ENCODE measurements at places on chromosomes 2 and 18.

DNA sequence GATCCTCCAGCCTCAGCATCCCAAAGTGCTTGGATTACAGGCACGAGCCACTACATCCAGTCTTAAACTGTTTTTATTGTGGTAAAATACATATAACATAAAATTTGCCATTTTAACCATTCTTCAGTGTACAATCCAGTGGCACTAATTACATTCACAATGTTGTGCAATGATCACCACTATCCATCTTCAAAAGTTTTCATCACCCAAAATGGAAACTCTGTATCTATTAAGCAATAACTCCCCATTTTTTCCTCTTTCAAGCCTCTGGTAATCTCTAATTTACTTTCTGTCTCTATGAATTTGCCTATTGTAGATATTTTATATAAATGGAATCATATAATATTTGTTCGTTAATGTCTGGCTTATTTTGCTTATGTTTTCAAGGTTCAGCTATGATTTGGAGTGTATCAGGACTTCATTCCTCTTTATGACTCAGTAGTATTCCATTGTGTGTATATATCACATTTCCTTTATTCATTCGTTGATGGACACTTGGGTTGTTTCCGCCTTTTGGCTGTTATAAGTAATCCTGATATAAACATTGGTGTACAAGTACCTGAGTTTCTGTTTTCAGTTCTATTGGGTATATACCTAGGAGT, 71.8 kb downstream of the GFPT1 start:
- no peak for DNase-seq

- DNase-seq = no peak
Observed at GRCh38 chr18:24656050-24656449, 195.6 kb downstream of the HRH4 start.

DNA sequence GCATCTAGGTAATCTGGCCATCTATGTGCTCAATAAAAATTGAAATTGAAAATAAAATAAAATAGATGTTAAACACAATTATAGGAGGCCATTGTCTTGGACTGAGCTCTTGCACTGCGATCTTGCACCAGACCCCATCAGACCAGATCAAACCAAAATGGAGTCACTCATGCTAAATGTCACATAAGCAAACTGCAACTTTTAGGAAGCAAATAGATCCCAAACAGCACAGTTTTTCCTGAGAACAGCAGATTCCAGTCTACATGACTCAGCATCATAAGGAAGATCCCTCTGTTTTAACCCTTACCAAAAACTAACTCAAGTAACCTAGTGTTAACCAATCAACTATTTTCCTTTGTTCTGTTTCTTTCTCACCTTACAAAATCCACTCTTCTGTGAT, 57.7 kb upstream of the LRP1B start:
- DNase-seq = no peak

DNA sequence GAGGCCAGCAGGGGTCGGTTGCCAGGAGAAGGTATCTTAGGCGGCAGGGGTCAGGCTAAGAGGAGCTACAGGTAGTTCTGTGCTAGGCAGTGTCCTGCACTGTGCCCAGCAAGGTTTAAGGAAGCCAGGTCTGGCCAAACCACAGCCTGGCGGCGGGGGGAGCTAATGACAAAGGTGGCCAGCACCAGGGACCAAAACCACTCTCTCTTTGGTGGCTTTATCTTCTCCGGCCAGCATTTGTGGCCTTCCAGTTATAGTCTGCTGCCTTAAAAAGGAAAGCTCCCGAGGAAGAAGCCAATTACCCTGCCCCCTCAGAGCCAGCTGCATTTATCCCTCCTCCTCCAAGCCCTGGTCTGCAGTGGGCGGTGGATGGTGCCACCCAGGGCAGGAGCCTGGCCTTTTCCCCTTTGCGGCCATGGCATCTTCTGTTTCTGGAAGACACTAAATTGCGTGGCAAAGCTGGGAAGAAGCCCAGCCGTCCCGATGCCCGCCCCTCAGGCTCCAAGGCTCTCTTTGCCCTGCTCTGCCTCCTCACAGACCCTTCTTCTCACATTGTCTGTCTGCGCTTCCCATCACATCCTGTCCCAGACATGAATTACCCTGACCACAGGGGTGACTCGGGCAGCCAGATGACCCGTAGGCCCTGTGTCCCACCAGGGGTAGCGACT, 94.6 kb downstream of the EN1 start:
- no peak for DNase-seq

GRCh38 chr18:48459016-48459415, 49.8 kb upstream of the ZBTB7C start:
- DNase-seq = no peak

DNA sequence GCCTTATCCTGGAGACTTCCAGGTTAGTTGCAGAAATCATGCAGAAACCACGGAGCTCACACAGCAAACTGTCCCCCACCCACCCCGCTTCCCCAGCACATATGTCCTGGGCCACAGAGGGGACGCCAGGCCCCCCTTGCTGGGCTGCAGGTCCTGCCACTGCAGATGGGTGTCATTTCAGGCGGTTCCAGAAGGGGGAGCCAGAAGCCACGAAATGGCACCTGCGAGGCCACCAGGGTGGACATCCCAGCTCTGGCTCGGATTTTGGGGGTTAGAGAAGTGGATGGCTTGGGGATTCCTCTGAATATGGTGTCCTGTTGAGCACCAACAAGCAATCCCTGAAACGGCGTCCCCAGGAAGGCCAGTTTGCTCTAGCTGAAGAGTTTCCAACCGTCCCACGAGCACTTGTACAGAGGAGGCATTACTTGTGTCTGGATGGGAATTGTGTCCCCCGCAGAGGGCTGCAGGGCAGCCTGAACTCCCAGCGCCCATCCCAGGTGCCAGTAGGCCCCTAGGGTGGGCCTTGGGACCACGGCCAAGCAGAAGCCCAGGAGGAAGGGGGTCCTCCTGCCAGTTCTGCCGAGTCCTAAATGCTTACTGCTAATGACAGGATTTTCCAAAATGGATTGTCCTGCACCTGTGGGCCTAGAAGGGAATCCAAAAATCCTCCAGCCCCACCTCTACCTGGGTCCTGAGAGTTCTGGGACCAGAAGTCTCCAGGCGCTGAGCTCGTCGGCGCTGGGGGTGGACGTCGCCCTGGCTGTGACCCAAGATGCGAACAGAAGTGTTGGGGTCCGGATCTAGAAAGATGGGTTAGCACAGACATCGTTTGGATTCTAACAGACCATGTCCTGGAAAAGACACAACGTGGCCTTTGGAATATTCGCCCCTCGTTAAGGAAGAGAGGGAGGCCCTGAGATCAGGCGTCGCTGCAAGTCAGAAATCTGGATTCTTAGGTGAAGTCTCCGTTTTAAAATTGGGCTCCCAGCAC, 14.6 kb upstream of the NFATC1 start:
- DNase-seq = no peak

- no peak for DNase-seq
Observed at GRCh38 chr2:241575624-241576292, 17.2 kb downstream of the BOK start.

DNA sequence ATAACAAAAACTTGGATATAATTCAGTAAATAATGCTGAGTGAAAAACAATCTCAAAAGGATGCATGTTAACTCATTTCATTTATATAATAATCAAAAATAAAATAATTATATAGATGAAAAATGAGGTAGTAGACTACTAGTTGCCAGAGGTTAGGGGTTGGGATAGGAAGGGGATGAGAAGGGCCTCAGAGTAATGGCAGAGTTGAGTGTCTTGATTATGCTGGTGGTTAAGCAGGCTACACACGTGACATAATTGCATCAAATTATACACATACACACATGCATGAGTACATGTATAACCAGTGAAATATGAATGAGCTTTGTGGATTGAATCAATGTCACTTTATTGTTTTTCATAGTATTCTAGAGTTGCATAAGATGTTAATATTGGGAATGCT, 201.0 kb downstream of the RIT2 start:
- no peak for DNase-seq

DNA sequence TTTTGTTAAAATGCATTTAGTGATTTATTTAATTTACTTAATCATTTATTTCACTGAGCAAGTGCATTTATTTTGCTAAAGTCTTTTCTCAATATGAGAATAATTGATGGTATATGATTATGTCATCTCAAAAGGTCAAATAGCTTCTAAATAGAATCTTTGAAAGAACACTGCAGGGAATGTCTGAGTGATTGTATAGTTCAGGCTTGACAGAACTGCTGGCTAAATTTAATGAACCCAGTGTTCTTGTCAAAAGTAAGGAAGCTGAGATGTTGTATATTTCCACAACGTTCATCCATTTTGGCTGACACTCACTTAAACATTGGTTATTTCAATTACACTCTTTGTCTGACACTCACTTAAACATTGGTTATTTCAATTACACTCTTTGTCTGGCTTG, 39.3 kb upstream of the CDH7 start:
- DNase-seq = no peak

- no peak for DNase-seq
Observed at GRCh38 chr18:39586741-39587140, 2021.1 kb upstream of the CELF4 start.

Measured in stimulated activated CD4-positive, alpha-beta T cell treated with anti-CD3 and anti-CD28 coated beads, Interleukin-12 subunit alpha, Interleukin-12 subunit beta, amount 100 ng/mL, for 48 hours (primary cell).